PC-9 (cell line): ENCODE measurements at places on chromosomes 7 and 10.

DNA sequence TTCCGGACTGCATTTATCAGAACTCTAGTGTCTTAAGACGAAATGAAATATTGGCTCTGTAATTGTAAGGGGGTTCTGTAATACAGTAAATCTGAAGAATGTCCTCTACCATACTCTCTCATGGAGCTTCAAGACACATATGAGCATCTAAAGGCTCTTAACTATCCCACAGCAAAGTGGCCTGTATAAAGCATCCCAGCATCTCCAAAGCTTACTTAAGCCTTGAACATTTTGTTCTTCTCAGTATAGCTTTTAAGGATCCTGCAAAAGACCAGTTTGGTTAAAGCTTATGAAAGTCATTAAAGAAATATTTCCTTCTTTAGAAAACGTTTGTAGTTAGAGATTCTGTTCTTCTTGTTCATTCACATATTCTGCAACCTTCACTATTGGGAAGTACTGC is 75.1 kb downstream of the HGF start:
- no peak for DNase-seq

DNA sequence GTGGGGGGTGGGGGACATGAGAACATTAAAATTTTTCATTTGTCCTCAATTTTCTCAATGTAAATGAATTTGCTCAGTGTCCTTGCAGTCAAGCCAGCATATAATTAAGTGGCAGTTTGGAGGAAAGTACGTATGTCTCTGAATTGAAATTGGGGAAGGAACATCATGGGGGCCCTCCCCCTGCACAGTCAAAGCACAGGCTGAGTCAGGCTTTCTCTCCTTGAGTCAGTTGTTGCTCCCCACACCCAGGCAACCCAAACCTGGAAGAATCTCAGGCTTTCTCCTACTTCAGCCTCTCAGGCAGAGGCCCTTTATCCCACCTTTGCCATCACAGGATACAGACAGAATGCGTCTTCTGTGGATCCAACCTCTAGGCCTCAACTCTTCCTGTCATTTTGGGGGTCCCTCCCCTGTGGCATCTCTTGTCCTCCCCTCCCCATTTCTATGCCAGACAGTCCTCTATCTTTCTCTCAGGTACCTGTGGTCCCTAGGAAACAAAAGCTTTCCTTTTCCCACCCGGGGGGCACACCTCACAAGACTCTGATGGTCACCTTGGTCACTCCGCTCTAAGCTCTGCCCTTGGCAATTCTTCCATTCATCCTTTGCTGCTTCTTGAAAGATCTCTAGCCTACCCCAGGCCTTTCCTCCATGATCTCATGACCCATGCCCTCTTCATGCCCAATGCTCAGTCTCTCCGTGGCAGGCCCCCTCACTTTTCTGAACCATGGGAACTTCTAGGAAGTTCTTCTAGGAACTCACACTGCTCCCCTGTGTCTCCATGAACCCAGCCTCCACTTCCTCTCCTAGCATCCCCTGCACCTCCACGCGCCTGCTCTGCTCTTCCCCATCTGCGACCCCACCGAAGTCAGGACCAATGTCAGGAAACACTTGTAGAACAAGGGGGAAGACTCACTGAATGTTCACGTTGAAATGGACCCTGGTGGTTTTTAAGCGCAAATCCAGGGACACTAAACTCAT is 40.4 kb downstream of the CREB3L2 start:
- no peak for DNase-seq

DNA sequence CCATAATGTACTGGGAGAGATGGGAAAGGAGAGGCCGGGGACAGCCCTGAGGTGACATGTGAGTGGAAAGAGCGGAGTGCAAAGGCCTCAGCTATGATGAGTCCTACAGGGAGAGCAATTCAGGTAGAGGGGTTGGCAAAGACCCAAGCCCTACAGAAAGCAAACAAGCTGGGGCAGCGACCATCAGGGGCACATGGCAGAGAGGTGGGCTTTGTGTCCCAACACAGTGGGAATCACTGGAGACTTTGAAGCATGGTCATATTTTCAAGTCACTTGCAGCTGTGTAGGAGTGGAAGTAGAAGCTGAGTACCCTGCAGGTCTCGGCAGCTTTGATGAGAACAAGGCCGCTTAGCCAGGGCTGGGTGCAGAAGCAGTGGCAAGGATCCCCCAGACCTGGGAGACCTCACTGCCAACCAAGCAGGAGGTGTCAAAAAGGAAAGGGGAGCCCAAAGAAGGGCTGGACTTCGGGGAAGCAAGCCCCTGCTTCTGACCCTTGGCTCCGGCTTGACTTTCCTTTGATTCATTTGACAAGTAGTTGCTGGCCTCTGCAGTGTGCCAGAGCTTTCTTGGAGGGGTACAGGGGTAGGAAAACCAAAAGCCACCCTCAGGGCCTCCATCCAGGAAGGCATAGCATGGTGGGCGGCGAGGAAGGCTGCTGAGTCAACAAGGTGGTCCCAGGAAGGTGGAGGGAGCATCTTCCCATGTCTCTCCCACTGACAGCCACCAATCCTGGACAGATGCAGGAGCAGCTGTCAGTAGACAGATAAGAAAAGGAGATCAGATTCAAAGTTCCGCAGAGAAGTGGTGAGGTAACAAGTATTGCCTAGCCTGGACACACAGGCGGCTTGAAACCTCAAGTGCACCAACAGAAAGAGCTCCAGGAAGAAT is 1.9 kb upstream of the PGAM2 start:
- DNase-seq = no peak

DNA sequence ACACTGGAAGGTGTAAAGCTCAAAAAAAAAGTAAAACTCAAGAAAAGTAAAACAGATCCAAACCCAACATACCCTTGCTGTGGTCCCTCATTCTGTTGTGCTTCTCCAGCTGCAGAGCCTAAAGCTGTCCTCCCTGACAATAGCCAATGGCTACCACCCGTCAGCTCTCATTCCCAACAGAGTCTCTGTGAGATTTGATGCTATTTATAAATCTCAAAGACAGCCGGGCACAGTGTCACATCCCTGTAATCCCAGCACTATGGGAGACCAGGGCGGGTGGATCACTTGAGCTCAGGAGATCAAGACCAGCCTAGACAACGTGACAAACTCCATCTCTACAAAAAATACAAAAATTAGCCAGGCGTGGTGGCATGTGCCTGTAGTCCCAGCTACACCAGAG is 116.0 kb downstream of the KMT2E start:
- DNase-seq = no peak

- no peak for DNase-seq
Measured at GRCh38 chr10:7085913-7086589, 324.8 kb downstream of the SFMBT2 start.

- DNase-seq = no peak
Measured at GRCh38 chr10:118216571-118217170, 125.5 kb downstream of the FAM204A start.

GRCh38 chr7:128854396-128854795 is 8.3 kb upstream of the ATP6V1F start:
- no peak for DNase-seq

DNA sequence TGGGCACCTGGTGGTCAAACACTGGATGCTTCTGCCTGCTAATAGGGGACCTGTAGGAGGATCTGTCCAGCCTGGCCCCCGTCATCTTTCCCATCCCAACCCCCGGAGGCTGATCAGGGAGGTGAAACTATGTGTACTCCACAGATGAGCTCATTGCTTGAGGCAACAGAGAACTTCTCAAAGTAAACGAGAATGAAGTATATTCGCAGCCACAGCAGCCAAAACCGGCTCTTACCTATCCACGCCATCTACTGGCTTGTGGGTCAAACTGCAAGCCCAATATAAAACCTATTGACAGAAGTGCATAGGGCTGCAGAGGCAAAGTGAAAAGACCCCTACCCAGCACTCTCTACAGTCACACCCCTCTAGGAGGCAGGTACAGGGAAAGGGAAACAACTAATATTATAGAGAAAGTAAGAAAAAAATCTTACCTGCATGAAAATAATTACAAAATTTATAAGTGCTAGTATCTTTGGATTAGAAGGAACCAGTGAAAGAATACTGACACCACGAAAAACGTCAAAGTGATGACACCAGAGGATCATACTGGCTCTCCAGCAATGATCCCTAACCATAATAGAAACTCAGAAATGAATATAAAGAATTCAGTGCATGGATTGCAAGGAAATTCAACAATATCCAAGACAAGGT is 973.5 kb downstream of the ANKRD7 start:
- no peak for DNase-seq

DNA sequence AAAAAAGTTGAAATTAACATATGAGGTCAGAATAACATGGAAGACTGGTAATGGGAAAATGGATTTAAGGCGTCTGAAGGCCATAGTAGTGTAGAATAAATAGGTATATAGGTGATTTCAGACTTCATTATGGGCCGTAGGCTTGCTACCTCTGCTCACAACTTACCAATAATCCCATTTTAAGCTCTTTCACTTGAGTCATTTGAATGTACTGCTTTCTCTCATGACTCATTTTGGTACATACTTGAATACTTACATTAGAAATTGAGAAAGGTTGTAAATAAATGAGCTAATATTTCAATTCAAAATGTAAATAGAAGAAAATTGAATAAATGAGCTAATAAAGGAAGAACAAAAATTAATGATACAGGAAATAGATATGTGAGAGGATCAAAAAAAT is 42.2 kb upstream of the NEUROD6 start:
- no peak for DNase-seq

DNA sequence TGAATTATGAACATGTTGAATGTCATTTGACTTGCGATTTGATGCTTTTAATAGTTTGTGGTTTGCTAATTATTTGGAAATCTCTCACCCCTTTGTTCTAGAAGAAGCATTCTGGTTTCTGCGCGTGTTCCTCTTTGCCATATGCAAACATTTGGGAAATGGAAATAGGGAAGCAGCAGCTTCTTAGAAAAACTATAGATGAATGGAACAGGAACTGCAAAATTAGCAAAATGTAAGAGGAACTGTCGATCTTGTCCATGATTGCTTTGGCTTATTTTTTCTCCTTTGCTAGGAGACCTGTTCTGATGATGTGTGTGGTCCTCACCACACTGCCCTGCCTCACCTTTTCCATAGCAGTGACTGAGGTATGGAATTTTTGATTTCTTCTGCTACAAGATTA is 19.0 kb downstream of the TMEM236 start:
- DNase-seq = no peak

DNA sequence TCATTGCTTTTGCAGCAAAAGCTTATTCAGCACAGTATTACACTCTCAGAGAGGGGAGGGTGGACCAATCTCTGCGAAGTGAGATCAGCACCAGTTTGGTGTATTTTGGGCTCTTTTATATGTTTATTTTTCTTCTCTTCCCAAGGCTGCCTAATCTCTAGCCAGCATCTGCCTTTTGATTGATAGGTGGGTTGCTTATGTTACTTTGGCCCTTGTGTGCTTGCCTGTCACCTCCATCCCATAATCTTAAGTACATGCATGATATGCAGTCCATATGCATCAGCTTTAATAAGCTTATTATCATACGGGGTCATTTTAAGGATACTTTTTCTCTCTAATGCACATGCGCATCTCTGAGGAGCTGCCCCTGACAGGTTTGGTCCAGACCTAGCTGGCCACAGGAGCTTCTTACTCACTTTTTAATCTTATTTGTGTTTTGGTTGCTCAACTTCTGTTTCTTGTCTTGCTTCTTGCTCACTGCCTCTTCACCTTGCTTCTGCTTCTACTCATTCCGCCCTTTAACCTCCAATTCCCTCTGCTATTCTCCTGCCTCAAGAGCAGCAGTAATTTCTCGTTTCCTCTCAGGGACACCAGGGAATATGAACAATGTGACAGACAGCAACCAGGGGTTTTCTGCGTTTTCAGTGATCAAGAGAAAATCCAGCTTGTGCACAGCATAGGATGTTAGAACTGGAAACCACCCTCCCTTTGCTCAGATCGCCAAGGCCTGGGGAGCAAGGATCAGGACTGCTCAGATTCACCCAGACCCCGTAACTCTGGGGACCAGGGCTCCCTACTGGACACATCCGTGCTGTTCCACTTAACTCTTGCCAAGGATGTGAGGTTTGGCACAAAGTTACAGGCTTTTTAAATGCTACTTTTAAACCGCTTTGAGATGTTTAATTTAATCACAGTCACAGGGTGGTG is 10.0 kb downstream of the RGR start:
- no peak for DNase-seq

- no peak for DNase-seq
Measured at GRCh38 chr7:2104107-2104710, 128.5 kb downstream of the MAD1L1 start.

- DNase-seq = no peak
Measured at GRCh38 chr7:84450772-84451171, 256.2 kb upstream of the SEMA3A start.

- no peak for DNase-seq
Measured at GRCh38 chr10:120403109-120403508, 53.9 kb upstream of the PLPP4 start.

- DNase-seq = no peak
Measured at GRCh38 chr7:155996718-155997280, 184.5 kb upstream of the SHH start.

GRCh38 chr7:57202274-57202673 is 70.0 kb upstream of the ZNF479 start:
- DNase-seq = no peak

DNA sequence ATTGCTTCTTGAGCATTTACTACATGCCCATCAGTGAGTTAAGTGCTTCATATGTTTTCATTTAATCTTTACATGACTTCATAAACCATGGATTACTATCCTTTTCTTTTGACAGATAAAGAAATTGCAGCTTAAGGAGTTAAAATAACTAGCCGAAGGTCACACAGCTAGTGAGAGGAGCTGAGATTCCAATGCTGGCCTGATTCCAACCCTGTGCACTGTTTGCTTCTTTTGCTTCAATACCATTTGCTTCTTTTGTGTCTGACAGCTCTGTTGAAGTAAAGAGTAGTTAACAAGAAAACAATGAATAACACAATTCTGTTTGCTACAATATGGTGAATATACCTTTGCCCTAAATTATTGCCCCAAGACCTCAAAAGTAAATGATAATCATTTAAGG is 132.4 kb downstream of the GRM3 start:
- no peak for DNase-seq

DNA sequence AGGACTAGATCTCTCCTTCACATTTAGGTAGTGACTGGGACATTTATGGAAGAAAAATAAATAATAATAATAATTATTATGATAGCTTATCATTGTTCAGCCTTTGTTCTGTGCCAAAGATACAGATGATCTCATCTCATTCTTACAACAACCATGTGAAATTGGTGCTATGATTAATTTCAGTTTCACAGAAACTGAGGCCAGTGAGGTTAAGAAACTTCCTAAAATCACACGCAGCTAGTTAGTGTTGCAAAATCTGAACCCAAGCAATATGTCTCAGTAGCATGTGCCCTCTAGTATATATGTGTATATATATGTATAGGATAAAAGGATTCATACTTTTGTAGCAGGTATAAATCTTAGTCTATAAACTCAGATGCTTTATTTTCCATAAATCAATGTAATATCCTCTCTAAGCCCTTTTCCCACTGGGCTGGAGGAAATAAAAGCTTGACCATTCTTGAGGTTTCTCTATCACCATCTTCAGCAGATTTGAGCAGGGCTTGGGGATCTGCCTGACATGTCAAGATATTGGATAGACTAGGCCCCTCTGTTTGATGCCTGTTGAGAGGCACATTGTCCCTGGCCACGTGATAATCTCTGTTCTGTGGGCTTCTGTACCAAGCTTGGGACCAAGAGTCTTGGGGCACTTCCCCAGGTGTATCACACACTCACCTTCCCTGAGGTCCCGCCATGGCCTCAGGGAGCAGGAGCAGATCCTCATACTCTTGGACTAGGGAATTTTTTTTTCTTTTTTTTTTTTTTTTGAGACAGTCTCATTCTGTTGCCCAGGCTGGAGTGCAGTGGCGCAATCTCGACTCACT is 172.6 kb upstream of the NRP1 start:
- DNase-seq = no peak

GRCh38 chr10:7234109-7234508 is 176.7 kb downstream of the SFMBT2 start:
- no peak for DNase-seq
